ENCODE measurements at places on chromosomes 2 and 18.

- H3K36me3 ChIP-seq = no peaks in the 10 kb centered on the region
- no peak overlapping the region for H3K27ac ChIP-seq
- no peak overlapping the region for H3K4me3 ChIP-seq
- no peak for DNase-seq
- H3K27me3 ChIP-seq = no peaks in the 10 kb centered on the region
These were observed 395.6 kb upstream of the TRIB2 start for GRCh38 chr2:12320991-12321641.

GRCh38 chr2:176637486-176638166 is 368.4 kb downstream of the MTX2 start:
- no peaks in the 10 kb centered on the region for H3K36me3 ChIP-seq
- peaks cover 35% of the 10 kb centered on the region for H3K27me3 ChIP-seq
- H3K4me3 ChIP-seq = peak overlapping the region; percentile 36
- peaks cover 4% of the 10 kb centered on the region for H3K4me1 ChIP-seq

DNA sequence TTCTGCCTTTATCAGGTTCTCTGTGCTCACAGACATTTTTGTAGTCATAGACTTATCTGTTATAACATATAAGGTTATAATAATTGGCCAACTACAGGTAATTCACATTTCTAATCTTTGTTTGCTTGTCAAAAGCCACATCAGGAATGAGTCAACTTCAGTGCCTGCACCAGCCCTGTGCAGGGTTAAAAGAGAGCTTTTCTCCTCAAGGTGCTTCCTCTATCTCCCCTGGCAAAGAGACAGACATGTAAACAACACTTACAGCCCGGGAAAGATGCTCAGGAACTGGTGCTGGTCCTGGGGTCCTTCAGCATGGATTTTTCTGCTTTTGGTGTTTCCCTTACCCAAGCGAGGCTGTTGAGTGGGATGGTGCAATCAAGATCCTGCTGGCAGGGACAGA is 7.7 kb upstream of the EHD3 start:
- no peaks in the 10 kb centered on the region for H3K27me3 ChIP-seq
- H3K4me1 ChIP-seq = no peaks in the 10 kb centered on the region
- H3K27ac ChIP-seq = no peak overlapping the region
- no peaks in the 10 kb centered on the region for H3K36me3 ChIP-seq

DNA sequence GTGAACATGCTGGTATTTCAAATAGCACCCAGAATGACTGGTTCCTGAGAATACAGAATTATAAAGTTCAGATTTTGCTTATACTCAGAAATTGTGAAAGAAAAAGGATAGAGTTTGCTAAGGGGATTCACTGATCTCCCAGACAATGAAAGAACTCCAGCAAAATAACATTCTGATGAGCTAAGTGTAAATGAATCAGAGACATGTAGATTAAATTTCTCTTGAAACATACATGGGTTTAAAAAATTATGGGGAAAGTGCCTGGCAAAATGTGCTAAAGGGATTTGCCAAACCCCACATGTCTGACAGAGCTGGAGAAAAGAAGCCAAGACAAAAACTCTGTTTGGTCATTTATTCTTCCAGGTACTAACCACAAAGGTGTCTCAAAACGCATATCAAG is 116.3 kb downstream of the FTCDNL1 start:
- no peaks in the 10 kb centered on the region for H3K4me1 ChIP-seq
- no peak overlapping the region for H3K27ac ChIP-seq
- H3K36me3 ChIP-seq = no peaks in the 10 kb centered on the region

Measured in CD8-positive, alpha-beta memory T cell (primary cell).